Immature natural killer cell (primary cell): ENCODE measurements at places on chromosomes 5 and 9.

GRCh38 chr5:152282331-152282730 lies 122.7 kb downstream of the NMUR2 start:
- DNase-seq = no peak

GRCh38 chr5:12080761-12081160 lies 176.5 kb upstream of the CTNND2 start:
- no peak for DNase-seq

DNA sequence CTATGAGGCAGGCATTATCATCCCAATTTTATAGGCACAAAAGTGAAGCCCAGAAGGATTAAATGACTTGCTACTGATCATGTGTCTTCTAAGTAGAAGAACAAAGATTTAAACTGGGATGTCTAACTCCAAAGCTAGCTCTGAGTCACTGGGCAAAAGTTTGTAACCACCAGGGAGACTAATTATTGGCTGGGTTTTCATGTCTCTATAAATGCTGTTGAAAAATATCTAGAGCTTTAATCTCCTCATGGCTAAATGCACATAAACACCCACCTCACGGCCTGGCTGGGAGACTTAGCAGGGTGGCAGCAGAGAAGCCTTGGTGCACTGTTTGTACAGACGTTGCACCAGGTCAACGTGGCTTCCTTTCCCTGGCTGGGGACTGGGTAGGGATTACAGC lies 144.6 kb downstream of the MELK start:
- no peak for DNase-seq

DNA sequence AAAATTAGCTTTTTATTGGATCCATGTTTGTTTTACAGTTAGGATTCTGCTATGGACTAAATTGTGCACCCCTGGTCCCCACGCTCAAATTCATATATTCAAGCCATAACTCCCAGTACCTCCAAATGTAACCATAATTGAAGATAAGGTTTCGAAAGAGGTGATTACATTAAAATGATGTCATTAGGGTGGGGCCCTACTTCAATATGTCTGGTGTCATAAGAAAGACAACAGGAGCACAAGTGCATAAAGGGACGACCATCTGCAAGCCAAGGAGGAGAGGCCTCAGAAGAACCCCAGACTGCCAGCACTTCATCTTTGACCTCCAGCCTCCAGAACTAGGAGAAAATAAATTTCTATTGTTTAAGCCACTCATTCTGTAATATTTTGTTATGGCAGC lies 7.4 kb upstream of the HNRNPA0 start:
- DNase-seq = no peak

DNA sequence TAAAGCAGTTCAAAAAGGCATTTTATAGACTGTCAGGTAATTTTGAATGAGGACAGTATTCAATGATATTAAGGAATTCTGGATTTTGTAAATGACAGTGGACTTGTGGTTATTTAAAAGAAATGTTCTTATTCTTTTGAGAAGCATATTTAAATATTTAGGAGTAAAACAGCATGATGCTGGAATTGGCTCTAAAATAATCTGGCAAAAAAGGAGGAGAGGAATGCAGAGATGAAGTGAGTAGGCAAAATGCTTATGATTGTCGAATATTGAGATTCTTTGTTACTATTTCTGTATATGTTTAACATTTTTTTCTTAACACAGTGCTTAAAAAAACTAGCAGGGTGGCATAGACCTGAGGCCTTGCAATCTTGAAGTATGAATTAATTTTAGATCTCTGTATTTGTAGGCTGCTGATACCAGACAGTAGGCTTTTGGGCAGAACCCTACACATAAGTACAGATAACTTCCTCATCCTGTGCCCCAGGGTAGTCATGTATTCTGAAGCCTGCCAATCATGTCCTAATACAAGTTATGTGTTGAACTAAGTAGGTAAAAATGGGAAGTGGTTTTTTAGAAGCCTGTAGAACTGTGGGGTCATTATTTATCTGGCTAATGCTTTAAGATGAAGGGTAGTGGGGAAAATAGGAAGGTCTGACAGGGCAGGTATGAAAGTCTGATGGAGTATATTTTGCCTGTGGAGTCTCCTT lies 9.4 kb downstream of the CD180 start:
- DNase-seq = no peak

DNA sequence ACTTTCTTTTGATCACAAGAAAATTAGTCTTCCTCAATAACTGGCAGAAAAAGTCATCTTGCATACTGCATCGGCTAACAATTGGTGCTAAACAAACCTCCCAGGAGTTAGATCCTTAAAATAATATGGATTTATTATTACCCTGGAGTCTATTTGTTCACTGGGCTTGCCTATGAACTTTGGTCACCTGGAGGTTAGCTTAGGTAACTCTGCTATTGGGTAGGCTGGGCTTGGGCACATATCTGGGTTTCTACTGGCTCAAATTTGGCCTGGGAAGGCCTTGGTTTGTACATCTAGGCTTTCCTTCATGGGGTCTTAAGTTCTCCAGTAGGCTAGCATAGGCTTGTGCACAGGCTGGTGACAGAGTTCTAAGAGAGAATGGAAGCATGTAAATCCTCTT lies 279.9 kb downstream of the RASEF start:
- no peak for DNase-seq

GRCh38 chr9:131709771-131710431 lies 30.0 kb downstream of the RAPGEF1 start:
- DNase-seq = peak; percentile 39

DNA sequence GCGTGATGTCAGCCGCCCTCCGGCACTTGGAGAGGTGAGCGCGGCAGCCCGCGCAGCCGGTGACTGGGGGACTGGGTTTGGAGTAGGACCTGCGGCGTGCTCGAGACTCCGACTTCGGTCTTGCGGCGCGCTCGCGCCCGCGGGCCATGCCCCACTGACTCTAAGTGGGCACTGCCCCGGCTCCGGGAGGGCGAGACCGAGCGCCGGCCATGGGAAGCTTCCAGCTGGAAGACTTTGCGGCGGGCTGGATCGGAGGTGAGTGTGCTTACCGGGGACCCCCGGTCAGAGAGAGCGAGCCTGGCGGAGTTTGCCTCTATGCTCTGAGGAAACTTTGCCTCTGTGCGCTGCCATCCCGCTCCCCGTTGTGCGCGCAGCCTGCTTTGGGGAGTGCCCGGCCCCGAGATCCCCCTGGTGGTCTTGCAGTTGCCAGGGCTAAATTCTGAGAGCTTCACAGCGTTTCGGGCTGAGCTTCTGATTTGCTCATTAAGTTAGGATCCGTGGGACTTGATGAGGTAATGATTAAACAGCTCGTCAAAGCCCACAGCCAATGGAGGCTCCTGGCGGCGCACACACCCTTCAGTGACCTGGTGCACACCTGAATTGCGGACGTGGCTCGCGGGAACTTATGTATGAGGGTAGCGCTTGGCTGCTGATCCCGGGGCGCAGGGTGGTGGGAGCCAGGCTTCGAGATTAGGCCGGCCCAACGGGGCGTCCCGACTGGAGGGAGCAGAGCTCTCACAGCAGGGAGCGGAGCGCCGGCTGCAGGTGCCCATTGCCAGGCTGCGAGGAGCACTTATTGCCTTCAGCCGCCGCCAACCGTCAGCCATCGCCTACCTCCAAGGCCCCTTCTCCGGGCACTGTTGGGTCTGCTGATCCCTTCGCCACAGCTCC lies at the start of gene SLC25A48:
TSS of gene SLC25A48 (plus strand) at position 25 of the 891 bp plus-strand sequence. CDS start at position 210, 185 bp downstream.
- DNase-seq = no peak
